ENCODE measurements at places on chromosomes 13 and 19.

DNA sequence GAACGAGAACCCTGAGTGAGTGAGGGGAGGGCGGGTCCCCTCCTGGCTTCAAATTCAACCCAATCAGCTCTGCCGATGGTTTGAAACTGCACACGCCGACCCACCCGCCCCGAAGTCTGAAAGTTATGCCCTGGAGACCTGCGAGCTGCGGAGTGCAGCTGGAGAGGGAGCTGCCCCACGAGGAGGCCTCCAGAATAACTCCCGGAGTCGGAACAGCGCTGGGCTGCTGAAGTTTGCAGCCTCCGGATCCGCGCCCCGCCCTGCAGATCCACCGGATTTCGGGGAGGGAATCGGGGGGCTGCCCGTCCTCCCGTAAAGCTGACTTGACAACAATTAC is 7.0 kb downstream of the POU4F1 start:
- no peak for DNase-seq

DNA sequence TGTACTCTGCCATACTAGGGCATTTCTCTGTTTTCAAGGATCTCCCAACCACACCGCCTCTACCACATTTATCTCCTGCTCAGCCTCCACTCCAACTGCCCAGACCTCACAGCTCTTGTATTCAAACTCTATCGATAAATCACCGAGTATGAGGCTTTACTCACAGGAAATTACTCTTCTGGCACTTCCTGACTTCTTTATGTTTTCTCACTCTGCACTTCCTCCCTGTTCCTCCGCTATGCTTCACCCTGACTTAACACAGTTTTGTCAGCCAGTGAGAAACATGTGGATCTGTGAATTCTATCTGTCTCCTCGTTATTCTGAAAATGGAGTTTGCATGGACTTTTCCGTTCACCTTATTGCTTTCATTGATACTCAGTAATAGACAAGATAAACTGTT is 2.6 kb upstream of the CARD8 start:
- DNase-seq = no peak

GRCh38 chr13:50390503-50391248 is 375.4 kb downstream of the KCNRG start:
- DNase-seq = no peak

DNA sequence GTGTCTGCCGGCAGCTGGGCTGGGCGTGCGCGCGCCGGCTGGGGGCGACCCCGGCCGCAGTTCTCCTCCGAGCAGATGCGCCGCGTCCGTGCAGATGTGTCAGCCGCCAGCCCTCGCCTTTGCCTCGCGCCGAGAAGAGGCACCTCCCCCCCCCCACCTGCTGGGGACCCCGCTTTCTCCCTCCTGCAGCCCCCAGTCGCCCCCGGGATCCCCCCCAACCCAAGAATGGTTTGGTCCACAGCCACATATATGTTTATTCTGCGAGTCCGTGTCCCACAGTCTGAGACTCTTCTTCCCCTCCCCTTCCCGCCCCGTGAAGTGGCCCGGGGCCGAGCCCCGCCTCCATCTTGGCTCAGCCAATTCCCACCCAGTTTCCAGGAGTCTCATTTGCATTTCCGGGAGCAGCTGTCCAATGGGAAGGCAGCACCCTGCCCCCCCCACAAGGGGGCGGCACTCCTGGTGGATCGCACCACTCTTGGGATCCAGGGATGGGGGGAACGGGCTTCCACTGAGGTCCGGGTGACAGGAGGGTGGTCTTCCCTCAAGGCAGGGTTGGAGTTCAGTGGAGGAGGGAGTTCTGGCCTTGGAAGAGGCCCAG is 8.6 kb downstream of the ISOC2 start:
- DNase-seq = peak; percentile 88

GRCh38 chr19:55179606-55180484 is at the start of gene SYT5:
TSS of gene SYT5 (minus strand) at chr19:55180289. CDS start at chr19:55179041, 1,248 bp downstream.
- no peak for DNase-seq

GRCh38 chr19:20165971-20166592 is 932 bp upstream of the ZNF486 start:
- DNase-seq = no peak

GRCh38 chr19:2478756-2479555 is 3.0 kb downstream of the GADD45B start:
- DNase-seq = no peak

GRCh38 chr19:49690079-49690655 is 749 bp upstream of the CPT1C start:
- DNase-seq = no peak

GRCh38 chr19:3028305-3029064 is 595 bp downstream of the TLE2 start:
- DNase-seq = no peak

- DNase-seq = peak; percentile 68
Measured at GRCh38 chr13:92677571-92677970, 549.0 kb upstream of the GPC6 start.

DNA sequence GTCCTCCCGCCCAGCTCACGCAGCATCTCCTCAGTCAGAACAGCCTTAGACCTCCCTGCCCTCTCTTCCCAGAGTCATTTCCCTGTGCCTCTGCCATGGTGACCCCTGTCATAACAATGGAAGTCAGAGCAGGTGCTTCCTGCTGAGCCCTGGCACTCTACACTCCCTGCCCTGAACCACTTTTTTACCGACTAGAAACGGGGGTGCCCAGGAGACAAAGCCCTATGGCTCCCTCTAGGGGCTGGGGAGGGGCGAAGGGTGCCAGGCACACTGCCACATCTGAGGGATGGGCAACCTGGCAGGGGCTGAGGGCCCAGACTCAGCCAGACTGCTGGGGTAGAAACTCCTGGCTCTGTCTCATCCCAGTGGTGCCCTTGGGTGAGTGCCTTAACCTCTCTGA is 16.4 kb downstream of the ZNF574 start:
- DNase-seq = peak; percentile 76

GRCh38 chr13:39603424-39603947 is 493 bp upstream of the LHFPL6 start:
- no peak for DNase-seq

Data from NCI-H2029 (cell line).